ENCODE measurements at places on chromosomes 12 and 14. TPM values are rescaled to one million over a fixed set of nuclear protein-coding genes. Genes with fewer than 3 reads are reported as not detected.

GRCh38 chr12:2682296-2683251 lies 112.2 kb upstream of the FKBP4 start:
- DNase-seq = no peak
- no peak overlapping the region for H3K27ac ChIP-seq
- H3K27me3 ChIP-seq = no peaks in the 10 kb centered on the region
- no peaks in the 10 kb centered on the region for H3K4me1 ChIP-seq

DNA sequence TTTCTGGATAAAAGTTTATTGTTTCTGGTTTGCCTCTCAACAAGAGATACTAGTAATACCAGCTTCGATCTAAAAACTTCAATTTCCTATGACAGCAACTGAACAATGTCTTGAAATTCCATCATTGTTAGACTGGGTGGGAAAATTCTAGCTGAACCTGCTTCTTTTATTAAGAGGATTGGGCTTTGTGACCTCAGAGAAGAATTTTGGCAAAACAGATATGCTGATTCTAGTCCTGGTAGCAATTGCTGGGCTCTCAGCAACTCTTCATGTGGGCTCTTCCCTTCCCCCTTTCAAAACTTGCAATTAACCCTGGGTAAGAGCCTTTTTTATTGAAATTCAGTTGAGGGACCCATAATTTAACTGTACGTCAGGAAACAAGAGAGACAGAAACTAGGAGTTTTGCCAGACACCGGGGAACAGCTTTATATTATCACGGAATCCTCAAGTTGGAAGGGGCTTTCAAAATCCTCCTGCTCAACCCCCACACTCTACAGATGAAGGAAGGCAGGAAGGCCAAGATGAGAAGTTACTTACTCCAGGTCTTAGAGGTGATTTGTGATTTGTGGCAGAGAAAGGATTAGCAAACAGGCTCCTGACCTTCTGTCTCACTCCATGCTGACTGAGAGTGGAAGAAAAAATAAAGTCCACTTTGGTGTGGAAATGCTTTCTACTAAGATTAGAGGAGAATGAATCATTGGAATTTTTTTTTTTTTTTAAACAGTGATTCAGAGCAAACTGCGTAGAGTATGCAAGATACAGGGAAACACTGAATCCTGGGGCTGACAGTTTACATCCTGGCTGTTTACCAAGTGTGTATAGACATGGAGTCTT lies 239.0 kb upstream of the ATP2B1 start:
- no peaks in the 10 kb centered on the region for H3K27me3 ChIP-seq
- peaks cover 5% of the 10 kb centered on the region for H3K4me1 ChIP-seq
- no peak for DNase-seq
- H3K36me3 ChIP-seq = no peaks in the 10 kb centered on the region
- no peak overlapping the region for H3K4me3 ChIP-seq

GRCh38 chr14:32629236-32629635 lies 300.1 kb downstream of the AKAP6 start:
- H3K4me1 ChIP-seq = no peaks in the 10 kb centered on the region
- no peak overlapping the region for H3K27ac ChIP-seq
- no peaks in the 10 kb centered on the region for H3K27me3 ChIP-seq
- H3K36me3 ChIP-seq = no peaks in the 10 kb centered on the region

- no peak overlapping the region for H3K27ac ChIP-seq
- no peaks in the 10 kb centered on the region for H3K36me3 ChIP-seq
- peaks cover 3% of the 10 kb centered on the region for H3K4me1 ChIP-seq
- no peak overlapping the region for H3K4me3 ChIP-seq
Measured at GRCh38 chr14:95146079-95146771, 11.1 kb downstream of the DICER1 start.

The CDCA3 gene
- 0.42 TPM for total RNA-seq

The ITPR2 gene
- total RNA-seq = 84.8 TPM

The PLXNC1 gene
- 7.5 TPM for total RNA-seq

The DPPA3 gene
- total RNA-seq = not detected

The POP5 gene
- 18.2 TPM for total RNA-seq

All from aorta (tissue), 5 donors.